ENCODE measurements at places on chromosomes 5 and 9.
A peak's percentile ranks its signal among the peaks of the same experiment; 100 is the strongest.

DNA sequence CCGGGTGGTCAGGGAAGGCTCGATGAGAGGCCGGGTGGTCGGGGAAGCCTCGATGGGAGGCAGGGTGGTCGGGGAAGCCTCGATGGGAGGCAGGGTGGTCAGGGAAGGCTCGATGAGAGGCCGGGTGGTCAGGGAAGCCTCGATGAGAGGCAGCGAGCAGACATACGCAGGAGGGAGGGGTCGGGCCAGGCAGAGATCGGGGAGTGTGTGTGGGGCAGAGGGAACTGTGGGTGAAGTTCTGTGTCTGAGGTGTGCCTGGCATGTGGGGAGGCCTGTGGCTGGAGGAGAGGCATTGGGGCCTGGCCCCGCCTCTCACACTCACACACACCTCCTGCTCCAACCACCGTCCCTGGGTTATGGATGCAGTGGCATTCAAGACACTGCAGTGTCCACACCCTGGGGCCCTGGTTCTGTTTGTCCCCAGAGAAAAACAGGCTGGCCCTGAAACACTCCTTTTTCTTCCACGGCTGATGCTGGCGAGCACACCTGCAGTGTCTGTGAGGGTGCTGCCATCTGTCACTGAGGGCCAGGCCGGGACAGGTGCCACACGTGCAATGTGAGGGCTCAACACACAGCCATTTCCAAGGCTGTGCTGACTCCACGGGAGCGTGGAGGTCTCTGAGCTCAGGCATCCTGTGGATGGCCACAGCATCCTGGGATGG, 6.5 kb upstream of the PLEKHG4B start:
- DNase-seq = no peak

DNA sequence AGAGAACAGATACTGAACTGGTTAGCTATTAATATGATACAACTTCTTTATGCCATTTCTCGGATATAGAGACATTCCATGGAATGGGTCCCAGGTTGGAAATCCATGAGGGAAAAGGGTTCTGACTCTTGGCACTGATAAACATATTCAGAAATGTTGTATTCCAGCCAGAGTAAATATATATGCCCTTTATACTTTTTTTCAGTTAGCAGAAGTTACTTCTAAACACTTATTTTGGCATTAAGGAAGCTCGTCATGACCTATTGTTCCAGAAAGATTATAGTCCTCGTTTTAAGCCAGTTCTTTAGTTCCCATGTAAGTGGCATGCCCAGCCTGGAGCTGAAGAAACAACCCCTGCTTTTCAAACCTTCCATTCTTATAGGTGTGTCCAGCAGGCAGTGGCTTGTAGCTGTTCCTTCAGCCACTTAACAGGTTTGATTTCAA, 181.6 kb downstream of the CD180 start:
- DNase-seq = no peak

DNA sequence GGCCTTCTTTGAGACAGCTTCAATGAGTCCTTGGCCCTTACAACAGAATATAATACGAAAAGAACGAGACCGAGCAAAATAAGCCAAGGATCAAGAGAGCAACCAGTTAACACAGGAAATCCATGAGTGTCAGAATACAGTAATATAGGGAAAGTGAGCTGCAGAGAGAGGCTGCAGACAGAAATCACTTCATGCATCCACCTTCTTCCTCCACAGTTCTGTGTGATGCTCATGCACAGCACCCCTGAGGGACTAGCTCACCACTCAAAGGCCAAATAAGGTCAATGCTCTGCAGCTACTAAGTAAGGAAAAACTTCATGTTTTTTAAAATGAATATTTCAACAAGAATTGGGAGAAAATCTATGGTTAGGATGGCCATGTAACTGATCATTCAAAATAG, 257.1 kb downstream of the MCTP1 start:
- no peak for DNase-seq

DNA sequence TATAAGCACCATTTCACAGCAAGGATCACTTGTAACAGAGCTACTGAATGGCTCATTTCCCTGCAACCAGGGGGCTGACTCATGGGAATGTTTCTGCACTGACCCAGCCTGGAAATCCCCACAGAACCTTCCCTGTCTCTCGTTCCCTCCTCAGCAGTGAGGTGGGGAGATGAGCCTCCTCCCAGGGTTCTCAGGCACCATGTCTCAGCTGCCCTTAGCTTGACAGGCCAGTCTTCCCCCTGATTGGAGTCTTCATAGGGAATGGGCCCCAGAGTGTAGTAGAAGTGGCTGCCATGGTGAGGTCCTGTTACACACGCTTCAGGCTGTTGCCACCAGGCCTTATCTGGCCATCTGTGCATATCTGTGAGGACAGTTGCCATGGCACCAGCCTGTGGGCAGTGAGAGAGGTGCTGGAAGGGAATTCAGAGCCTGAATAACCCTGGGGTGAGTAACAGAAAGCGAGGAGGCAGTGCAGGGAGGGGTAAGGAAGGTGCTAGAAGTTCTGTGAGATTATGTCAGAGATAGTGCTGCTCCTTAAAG, 324.4 kb downstream of the ENC1 start:
- DNase-seq = no peak

DNA sequence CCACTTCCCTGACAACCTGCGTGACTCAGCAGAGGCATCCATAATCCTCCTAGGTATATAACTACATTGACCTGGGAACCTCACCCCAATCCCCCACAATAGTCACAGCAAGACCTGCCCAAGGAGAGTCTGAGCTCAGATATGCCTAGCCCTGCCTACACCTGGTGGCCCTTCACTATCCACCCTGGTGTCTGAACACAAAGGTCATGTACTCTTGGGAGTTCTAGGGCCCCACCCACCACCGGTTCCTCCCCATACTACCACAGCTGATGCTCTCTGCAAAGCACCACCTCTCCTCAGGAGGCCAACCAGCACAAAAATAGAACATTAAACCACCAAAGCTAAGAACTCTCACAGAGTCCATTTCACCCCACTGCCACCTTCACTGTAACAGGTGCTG, 34.8 kb upstream of the CARTPT start:
- DNase-seq = no peak

DNA sequence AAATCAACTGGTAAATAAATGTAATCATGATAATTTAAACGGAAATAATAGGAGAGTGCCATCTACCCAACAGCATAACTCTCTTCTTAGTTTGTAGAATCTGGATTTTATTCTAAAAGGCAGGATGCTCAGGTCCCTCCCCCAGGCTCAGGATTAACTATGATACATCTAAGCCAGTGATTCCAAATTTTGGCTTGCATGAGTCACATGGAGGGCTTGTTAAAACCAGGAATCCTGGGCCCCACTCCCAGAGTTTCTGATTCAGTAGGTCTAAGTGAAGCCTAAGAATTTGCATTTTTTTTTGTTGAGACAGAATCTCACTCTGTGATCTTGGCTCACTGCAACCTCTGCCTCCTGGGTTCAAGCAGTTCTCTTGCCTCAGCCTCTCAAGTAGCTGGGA, 62.3 kb upstream of the ZFR start:
- no peak for DNase-seq

GRCh38 chr9:35822926-35823325, 5.6 kb downstream of the FAM221B start:
- no peak for DNase-seq

DNA sequence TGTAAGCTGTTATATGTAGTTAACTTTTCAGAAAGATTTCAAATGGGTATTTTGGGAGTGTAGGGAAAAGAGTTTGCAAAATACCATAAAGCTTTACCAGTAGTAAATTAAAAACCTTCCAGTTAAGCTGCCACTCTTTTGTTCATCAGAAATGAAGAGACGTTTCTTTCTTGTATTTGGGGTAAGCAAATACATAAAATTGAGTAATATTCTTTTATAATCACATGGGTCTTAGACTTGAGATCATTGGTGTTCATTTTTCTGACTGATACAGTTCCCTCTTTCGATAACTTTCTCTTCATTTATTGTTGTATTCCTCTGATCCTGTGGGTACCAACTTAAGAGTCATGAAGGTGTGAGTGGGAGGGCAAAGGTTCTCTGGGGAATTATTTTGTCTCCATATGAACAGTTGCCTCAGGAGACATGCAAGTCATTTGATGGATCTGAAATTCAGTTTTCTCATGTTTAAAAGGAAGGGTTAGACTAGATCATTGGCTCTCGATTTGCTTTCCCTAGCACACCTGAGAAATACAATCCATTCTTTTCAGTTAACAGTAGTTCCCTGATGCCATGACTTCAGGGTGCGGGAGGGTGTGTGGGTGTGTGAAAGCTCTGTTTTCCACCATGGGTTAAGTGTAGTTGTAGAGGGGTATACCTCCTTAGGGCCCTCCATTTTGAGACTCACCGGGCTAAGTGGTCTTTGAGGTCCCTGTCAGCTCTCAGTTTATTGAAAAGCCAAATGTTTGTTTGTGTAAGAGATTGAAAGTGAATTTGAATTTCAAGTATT, 47.7 kb downstream of the CNTRL start:
- no peak for DNase-seq

- DNase-seq = no peak
Observed at GRCh38 chr9:33377089-33377715, 25.2 kb downstream of the AQP7 start.

GRCh38 chr9:93025736-93026135, 32.8 kb upstream of the SUSD3 start:
- no peak for DNase-seq

GRCh38 chr5:149837680-149838269, 106.8 kb downstream of the PDE6A start:
- DNase-seq = peak; percentile 34

GRCh38 chr5:79513308-79513703, 628 bp downstream of the HOMER1 start:
- DNase-seq = no peak

DNA sequence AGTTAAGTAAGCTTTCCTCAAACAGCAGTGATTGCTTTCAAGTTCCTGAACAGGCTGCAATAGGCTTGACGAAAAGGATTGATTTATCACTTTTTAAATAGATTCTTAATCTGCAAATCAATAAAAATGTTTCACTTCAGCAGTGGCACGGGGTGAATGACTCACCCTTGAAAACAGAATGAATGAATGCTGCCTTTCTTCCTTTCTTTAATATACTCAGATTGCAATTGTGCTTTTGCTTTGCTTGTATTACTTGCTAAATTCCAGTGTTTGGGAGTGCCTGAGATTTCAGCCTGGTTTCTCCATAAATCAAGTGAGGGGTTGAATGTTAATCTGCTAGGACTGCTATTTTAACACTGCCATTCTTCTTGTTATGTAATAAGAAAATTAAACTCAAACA, 1293.8 kb downstream of the PTPRD start:
- DNase-seq = no peak

- peak; percentile 55 for DNase-seq
Observed at GRCh38 chr5:14143841-14144585, 871 bp downstream of the TRIO start.

- no peak for DNase-seq
Observed at GRCh38 chr5:132138260-132138659, 64.7 kb downstream of the CSF2 start.

DNA sequence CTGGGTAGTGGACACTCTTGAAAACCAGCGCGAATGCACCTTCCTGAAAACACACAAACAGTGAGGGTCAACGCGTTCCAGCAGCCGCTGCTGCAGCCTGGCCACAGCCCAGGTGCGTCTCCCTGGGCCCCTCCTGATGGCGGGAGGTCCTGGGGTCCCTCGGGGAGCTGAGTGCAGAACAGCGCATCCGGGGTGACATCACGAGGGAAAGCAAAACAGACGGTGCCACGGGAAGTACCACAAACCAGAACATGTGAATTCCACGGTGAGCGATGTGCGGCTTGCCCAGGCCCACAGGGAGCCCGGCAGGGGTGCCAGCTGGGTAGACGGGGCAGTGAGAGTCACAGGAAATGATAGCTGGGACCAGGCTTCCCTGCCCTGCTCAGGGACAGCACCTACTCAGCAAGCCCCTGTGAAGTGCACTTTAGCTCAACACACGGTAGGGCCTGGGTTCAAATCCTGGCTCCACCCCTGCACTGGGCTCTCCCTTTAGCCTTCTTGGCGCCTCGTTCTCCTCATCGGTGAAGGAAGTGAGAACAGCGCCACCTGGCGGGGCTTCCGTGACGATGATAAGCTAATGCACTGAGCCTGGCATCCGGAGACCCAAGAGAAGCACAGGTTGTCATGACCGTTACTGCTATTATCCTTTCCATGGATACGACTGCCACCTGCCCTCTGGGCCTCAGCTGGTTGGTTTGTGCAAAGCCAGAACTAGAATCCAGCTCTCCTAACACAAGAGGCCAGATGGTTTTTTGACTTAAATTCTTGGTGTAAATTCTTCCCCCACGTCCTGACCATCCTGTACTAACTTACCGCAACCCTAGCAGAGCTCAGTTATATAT, 24.6 kb downstream of the GFPT2 start:
- DNase-seq = peak; percentile 81

DNA sequence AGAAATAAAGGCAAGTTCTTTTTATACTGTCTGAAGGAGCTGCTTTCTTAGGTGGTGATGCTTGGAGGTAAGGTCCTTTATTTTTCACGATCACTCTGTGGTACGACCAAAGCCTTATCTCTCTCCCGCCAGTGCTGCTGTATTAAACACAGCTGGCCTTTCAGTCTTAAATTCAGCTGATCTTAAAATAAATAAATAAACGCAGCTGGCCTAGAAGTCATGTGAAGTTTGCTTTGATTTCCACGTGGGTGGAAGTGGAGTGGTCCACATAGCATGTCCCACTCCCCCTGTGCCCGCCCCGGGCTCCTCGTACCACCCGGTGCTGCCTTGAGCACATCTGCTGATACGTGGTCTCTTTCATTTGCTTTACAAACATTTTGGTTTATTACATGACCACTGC, 260.4 kb downstream of the FANCC start:
- no peak for DNase-seq

DNA sequence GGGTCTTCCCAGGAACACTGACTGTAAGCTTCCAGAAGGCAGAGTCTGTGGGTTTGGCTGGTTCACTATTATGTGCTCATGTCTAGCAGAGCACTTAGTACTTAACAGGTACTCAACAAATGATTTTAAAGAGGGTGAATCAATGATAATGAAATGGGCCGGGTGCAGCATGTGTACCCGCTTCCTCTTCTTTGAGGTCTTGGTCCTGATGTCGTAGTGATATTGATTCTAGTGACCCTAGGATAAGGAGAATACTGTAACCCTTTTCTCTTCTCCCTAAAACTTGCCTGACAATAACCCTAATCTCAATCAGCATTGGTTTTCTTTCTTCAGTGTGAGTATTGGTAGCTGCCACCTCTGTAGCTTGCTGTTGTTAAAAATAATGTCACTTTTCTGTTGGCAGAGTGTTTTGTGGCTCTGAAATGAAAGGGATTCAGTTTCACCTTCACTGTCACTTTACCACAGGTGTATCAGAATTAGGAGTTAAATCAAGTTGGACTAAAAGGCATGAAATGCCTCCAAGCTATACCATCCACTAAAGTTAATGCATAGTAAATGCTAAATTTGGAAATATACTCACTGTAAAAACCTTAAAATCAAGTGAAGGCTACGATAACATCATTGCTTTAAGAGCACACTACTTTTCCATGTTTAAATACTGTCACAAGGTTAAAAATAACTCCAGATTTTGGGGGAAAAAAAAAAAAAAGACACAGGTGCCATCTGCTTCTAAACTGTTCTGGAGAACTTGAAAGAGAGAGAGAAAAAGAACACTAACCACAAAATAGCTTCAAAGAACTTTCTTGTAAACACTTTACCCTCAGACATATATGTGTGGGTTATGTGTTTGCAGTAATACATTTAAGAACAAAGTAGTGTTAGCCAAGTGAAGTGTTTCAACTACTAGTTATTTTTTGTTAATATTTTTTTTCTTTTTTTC, 6.0 kb downstream of the CAMK4 start:
- DNase-seq = no peak
